ENCODE measurements at places on chromosomes 3 and 15.

- no peak for DNase-seq
Observed at GRCh38 chr3:44208086-44208485, 33.6 kb upstream of the TOPAZ1 start.

DNA sequence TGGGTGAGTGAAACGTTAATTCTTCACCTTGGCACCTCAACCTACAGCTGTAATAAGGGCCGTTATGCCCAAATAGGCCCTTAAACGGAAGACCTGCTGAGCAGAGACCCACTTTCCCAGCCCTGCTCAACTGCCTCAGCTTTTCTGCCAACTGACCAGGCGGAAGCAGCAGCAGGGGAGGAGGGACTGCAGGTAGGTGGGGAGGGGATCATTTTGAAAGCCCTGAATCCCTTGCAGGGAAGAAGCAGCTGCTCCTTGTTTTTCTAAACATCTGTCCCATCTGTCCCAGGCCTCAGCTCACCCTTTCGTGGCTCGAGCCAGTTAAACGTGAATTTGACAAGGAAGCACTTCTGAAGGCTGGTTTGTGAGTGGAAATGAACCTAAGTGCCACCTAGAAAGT is 978 bp upstream of the CMC1 start:
- DNase-seq = no peak

- DNase-seq = no peak
Observed at GRCh38 chr3:126067959-126068358, 16.0 kb downstream of the SLC41A3 start.

DNA sequence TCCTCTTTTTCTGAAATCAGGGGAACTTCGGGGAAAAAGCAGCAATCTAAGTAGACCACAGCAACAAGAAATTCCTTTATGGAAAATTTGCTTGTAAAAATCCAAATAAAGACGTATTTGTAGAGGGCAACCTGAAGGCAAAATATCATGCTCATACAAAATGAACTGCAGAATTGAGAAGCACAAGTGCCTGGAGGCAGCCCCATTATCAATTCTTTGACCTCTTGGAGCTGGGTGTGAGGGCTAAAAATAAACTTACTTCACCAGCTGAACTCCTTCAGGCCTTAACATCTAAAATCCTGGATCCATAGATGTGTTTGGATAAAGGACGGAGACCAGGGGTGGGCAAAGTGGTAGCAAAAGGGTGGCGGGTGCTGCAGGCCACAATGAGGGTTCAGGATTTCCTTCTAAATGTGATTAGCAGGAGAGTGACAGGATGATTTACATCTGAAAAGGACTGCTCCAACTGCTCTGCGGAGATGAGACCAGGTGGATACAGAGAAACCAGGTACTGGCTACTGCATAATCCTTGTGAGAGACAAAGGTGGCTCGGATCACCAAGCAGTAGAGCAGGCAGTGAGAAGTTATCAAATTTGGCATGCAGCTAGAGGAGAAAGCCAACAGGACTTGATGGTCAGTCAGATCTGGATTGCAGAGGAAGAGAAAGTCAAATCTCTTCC is 81.7 kb upstream of the TJP1 start:
- DNase-seq = no peak

- no peak for DNase-seq
Observed at GRCh38 chr3:51703761-51704510, 2.9 kb upstream of the GRM2 start.

DNA sequence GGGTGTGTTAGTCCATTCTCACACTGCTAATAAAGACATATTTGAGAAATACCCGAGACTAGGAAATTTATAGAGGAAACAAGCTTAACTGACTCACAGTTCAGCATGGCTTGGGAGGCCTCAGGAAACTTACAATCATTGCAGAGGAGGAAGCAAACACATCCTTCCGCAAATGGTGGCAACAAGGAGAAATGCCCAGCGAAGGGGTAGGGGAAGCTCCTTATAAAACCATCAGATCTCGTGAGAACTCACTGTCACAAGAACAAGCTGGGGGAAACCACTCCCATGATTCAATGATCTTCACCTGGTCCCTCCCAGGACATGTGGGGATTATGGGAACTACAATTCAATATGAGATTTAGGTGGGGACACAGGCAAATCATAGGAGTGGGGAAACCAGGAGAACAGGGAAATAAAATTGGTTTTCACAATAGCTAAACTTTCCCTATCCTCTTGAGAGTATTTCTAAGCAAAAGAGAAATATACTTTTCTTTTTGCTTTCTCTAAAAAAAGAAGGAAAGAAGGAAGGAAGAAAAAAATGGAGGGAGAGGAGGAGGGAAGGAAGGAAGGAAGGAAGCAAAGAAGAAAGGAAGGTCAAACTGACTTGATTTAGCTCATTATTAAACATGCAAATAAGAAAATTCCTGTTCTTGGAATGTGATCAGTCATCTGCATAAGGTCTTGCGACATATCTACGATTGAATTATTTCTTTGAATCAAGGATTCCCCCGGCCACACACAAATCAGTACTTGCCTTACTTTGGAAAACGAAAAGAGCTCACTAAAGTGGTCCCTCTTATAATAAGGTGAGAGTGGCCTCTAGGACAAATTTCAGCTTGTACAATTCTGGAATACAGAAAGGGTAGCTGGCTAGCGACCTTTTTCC is 75.2 kb downstream of the LIPC start:
- no peak for DNase-seq

- DNase-seq = no peak
Observed at GRCh38 chr3:42961633-42962032, 17.5 kb upstream of the GASK1A start.

GRCh38 chr3:29612536-29612935 is 331.7 kb downstream of the RBMS3 start:
- no peak for DNase-seq

DNA sequence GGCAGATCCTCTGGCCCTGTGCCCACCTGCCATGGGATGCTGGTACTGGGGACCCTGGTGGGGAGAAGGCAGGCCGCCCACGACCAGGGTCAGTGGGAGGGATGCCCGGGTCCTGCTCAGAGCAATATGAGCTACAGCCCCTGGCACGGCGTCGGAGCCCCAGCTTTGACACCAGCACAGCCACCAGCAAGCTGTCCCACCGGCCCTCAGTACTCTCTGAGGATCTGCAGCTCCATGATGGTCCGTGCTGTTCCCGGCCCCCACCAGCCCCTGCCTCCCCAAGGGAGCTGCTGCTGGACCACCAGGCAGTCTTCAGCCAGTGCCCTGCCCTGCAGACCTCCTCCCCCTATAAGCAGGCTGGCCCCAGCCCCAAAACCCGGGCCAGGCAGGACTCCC is 11.5 kb downstream of the DISP2 start:
- no peak for DNase-seq

- DNase-seq = no peak
Observed at GRCh38 chr3:69126999-69127398, 4.6 kb upstream of the LMOD3 start.

Data from dorsolateral prefrontal cortex (tissue), 122 donors.